ENCODE measurements at places on chromosomes 3 and 15. TPM values are rescaled to one million over a fixed set of nuclear protein-coding genes. Genes with fewer than 3 reads are reported as not detected.

ITPKA gene
- total RNA-seq: 0.52 TPM

DNA sequence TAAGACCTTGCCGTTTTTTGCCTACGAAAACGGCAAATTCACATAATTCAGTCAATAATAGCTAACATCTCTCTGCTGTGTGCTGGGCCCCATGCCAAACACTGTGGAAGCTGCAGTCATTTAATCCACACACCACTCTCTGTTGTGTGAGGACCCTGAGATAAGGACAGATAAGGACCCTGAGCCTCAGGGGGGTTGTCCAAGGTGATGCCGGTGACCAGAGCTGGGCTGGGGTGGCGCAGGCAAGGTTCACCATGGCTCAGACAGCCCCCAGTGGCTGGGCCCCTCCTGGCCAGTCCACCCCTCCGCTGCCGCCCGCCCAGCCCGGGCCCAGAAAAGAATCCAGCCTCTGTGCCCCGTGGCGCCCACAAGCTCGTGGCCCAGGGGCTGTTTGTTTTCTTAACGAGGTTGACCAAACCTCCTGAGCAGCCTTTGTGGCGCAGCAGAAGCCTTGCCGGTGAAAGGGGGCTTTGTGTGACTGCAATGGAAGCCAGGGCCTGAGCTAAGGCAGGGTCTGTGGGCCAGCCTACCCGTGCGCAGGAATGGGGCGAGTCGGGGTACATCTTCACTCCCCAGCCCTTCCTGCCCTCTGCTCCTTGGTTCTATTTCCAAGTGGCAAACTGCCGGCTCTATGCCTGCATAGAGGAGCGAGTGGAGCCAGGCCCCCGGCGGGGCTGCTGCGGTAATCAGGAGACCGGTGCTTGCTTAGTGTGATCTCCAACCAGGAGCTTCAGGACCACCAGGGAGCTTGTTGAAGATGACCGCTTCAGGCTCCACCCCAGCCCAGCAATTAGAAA is 4.4 kb upstream of the SNX22 start:
- DNase-seq: no peak
- no peak overlapping the region for H3K4me3 ChIP-seq
- H3K4me1 ChIP-seq: peaks cover 15% of the 10 kb centered on the region
- no peaks in the 10 kb centered on the region for H3K27me3 ChIP-seq
- H3K27ac ChIP-seq: no peak overlapping the region
- H3K36me3 ChIP-seq: no peaks in the 10 kb centered on the region

DNA sequence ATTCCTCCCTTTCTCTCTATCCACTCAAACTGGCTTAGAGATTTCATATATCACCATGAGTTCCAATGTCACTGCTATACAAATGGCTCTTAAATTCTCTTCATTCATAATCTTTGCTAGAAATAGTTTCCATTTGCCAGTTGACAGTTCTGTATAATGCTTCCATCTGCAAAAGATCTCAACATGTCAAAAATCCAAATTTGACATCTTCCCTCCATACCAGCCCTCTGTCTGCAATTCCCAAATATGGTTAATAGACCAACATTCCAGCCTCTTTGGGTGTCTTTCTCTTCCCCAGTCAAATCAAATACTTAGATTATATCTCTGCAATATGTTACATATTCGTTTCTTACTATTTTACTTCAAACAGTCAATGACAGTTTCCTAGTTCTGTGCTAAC is 64.2 kb upstream of the SERPINI2 start:
- H3K27me3 ChIP-seq: no peaks in the 10 kb centered on the region
- no peak for DNase-seq
- H3K4me3 ChIP-seq: no peak overlapping the region
- no peak overlapping the region for H3K27ac ChIP-seq
- no peaks in the 10 kb centered on the region for H3K36me3 ChIP-seq

LINGO1 gene
- 0.99 TPM for total RNA-seq

- H3K27me3 ChIP-seq: no peaks in the 10 kb centered on the region
- peak; percentile 27 for DNase-seq
- peaks cover 26% of the 10 kb centered on the region for H3K4me1 ChIP-seq
- peak overlapping the region; percentile 50 for H3K27ac ChIP-seq
- H3K36me3 ChIP-seq: no peaks in the 10 kb centered on the region
These were observed 69.8 kb downstream of the UMPS start for GRCh38 chr3:124800076-124800475.

- H3K27ac ChIP-seq: peak overlapping the region; percentile 76
- H3K27me3 ChIP-seq: no peaks in the 10 kb centered on the region
- DNase-seq: no peak
- no peak overlapping the region for H3K4me3 ChIP-seq
- H3K4me1 ChIP-seq: peaks cover 49% of the 10 kb centered on the region
These were observed 13.0 kb upstream of the RAMAC start for GRCh38 chr15:82972990-82973389.

GRCh38 chr3:190340071-190340470 is 17.8 kb upstream of the CLDN1 start:
- H3K27me3 ChIP-seq: no peaks in the 10 kb centered on the region
- DNase-seq: no peak
- H3K4me3 ChIP-seq: no peak overlapping the region
- no peaks in the 10 kb centered on the region for H3K36me3 ChIP-seq

DNA sequence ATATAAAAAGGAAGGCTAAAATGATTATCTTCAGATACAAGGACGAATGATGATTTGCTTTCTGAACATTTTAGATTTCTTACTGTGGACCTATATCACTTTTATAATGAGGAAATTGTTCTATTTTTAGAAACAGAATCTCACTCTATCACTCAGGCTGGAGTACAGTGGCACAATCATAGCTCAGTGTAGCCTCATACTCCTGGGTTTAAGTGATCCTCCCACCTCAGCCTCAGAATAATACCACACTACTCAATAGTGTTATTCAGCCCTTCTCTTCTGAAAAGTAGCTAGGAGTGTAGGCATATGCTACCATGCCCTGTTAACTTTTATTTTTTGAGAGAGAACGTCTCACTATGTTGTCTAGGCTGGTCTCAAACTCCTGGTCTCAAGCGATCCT is 15.8 kb downstream of the DNAJC13 start:
- H3K4me1 ChIP-seq: no peaks in the 10 kb centered on the region
- no peaks in the 10 kb centered on the region for H3K27me3 ChIP-seq
- no peak overlapping the region for H3K27ac ChIP-seq
- H3K36me3 ChIP-seq: no peaks in the 10 kb centered on the region
- no peak overlapping the region for H3K4me3 ChIP-seq

- no peaks in the 10 kb centered on the region for H3K36me3 ChIP-seq
- no peak for DNase-seq
- H3K27me3 ChIP-seq: no peaks in the 10 kb centered on the region
- peaks cover 3% of the 10 kb centered on the region for H3K4me1 ChIP-seq
These were observed 378.1 kb downstream of the TIGIT start for GRCh38 chr3:114671741-114672510.

DNA sequence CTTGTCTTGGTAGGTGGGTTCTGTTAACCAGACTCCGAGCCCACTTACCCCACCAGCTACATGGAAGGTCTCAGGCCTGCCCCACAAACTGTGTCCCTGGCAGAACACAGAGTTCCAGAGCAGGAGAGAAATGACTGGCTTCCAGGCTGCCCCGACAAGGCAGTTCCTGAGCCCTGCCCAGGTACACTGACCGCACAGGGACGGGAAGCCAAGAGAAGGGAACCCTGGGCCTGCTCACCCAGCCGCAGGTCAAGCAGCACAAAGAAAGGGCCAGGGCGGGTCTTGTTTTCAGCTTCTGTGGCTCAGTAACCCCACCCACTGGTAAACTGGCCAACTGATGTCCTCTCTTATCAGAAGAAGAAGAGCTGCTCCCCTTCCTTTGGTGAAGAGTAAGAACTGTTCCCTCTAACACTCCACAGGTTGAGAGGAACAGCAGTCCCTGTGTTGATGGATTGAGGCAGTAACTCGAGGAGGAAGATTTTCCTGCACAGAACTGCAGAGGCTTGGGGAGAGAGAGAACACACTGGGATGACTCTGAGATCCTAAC is 68.4 kb downstream of the CRTC3 start:
- DNase-seq: peak; percentile 27
- H3K36me3 ChIP-seq: peaks cover 2% of the 10 kb centered on the region
- H3K27ac ChIP-seq: no peak overlapping the region
- peaks cover 18% of the 10 kb centered on the region for H3K4me1 ChIP-seq
- no peaks in the 10 kb centered on the region for H3K27me3 ChIP-seq
- no peak overlapping the region for H3K4me3 ChIP-seq

LDHAL6B gene
- total RNA-seq: not detected

DNA sequence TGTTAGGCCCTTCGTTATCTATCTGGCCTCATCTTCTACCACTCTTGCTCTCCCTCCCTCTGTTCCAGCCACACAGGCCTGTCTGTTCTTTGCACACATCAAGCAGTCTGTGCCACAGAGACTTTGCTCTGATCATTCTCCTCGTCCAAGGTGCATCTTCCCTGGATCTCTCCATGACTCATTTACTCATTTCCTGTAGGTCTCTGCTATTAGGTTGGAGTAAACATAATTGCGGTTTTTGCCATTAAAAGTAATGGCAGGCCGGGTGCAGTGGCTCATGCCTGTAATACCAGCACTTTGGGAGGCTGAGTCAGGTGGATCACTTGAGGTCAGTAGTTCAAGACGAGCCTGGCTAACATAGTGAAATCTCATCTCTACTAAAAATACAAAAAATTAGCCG is 9.5 kb upstream of the C3orf49 start:
- DNase-seq: no peak
- H3K27ac ChIP-seq: no peak overlapping the region
- H3K36me3 ChIP-seq: no peaks in the 10 kb centered on the region

- H3K27ac ChIP-seq: no peak overlapping the region
- H3K36me3 ChIP-seq: no peaks in the 10 kb centered on the region
- H3K27me3 ChIP-seq: no peaks in the 10 kb centered on the region
- no peak overlapping the region for H3K4me3 ChIP-seq
These were observed 43.7 kb downstream of the STAG1 start for GRCh38 chr3:136708333-136708985.

DNA sequence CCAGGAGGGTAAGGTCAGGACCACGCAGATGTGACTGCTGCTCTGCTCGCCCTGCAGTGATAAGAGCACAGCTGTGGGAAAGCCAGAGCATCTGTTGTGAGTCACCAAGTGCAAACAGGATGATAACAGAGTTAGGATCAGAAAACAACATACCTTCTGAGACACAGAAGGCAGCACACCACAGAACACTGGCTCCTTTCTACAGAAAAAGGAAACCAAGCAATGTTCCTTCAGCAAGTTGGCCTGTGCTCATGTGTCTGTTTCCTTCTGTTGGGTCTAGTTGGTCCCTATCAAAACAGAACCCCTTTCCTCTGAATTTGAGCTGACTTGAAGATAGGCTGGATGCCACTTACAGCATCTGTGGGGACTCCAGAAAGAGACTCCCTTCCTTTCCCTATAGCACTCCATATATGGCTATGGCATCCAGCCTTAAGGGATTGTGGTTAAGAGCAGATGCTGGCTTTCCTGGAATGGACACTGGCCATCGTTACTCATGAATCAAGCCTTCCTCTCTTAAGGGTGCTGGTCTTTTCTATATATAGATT is 440.7 kb upstream of the THBS1 start:
- H3K27ac ChIP-seq: no peak overlapping the region
- no peaks in the 10 kb centered on the region for H3K27me3 ChIP-seq
- no peak for DNase-seq
- H3K4me1 ChIP-seq: peaks cover 8% of the 10 kb centered on the region
- no peak overlapping the region for H3K4me3 ChIP-seq

DNA sequence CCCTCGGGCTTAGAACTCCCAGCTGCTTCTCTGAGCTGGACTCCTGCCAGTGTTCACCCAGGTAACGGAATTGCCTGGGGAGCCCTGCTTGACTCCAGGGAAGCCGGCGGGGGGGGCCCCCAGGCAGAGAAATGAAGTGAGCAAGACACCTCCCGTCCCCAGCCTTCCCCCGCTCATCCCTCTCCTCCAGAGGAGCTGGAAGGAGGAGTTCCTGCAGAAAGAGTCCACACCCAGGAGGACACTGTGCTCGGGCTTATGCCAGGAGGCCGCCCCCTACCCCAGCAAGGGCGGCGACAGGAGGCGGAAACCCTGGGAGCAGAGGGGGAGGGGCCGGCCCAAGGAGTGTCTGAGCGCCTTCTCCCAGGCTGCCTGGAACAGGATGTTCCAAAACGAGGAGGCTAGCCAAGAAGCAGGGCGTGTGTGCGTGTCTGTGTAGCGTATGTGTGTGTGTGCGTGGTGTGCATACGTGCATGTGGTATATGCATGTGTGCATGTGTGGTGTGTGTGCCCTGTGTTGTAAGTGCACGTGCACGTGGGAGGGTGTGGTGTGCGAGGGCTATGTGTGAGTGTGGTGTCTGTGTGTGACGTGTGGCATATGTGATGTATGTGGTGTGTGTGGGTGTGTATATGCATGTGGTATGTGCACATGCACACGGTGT is 511.3 kb downstream of the SHQ1 start:
- no peaks in the 10 kb centered on the region for H3K27me3 ChIP-seq
- no peak overlapping the region for H3K27ac ChIP-seq
- no peaks in the 10 kb centered on the region for H3K4me1 ChIP-seq
- no peak overlapping the region for H3K4me3 ChIP-seq
- no peaks in the 10 kb centered on the region for H3K36me3 ChIP-seq

DNA sequence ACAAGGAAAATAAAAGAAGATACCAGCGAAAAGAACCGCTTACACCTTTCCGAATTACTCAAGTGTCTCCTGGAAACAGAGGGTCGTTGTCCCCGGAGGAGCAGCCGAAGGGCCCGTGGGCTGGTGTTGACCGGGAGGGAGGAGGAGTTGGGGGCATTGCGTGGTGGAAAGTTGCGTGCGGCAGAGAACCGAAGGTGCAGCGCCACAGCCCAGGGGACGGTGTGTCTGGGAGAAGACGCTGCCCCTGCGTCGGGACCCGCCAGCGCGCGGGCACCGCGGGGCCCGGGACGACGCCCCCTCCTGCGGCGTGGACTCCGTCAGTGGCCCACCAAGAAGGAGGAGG is 325 bp downstream of the ALCAM start:
- H3K36me3 ChIP-seq: no peaks in the 10 kb centered on the region
- no peaks in the 10 kb centered on the region for H3K27me3 ChIP-seq
- H3K4me1 ChIP-seq: peaks cover 21% of the 10 kb centered on the region
- peak; percentile 49 for DNase-seq
- H3K4me3 ChIP-seq: peak overlapping the region; percentile 56

DNA sequence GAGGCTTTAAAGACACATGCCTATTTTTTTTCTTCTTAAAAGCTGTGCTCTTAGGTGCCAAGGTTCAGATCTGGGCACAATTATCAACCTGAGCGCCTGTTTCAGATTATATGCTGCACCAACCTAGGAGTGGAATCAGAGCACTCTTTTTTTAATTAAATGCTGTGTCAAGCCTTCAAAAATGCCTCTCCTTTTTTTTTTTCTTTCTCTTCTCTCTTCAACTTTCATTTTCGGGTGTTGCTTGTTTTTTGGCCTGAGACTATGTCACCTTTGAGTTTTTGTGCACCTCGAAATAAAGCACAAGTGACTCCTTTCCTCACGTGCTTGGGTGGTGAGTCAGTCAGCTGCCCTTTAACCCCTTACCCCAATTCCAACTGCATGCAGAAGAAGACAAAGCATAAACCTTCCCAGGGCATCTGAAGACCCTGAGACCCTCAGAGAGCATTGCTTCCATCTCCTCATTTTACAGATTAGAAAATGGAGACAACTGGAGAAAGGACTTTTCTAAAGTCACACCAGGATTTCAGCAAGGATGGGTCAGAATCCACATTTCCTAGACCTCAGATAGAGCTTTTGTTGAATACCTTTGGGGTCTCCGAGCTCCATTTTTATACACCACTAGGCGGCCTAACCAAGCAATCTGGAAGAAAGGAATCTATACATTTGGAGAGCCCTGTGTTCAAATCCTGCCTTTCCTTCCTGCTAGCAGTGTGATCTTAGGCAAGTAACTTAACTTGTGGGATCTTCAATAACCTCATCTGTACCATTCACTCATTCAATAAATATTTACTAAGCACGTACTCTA is 631 bp upstream of the PRICKLE2 start:
- H3K4me3 ChIP-seq: no peak overlapping the region
- no peaks in the 10 kb centered on the region for H3K27me3 ChIP-seq
- DNase-seq: no peak
- peak overlapping the region; percentile 41 for H3K27ac ChIP-seq
- peaks cover 6% of the 10 kb centered on the region for H3K4me1 ChIP-seq

All from body of pancreas (tissue), 4 donors.